ENCODE measurements at places on chromosomes 2 and 18.

- no peak for DNase-seq
Observed at GRCh38 chr2:137287913-137288639, 522.7 kb downstream of the THSD7B start.

DNA sequence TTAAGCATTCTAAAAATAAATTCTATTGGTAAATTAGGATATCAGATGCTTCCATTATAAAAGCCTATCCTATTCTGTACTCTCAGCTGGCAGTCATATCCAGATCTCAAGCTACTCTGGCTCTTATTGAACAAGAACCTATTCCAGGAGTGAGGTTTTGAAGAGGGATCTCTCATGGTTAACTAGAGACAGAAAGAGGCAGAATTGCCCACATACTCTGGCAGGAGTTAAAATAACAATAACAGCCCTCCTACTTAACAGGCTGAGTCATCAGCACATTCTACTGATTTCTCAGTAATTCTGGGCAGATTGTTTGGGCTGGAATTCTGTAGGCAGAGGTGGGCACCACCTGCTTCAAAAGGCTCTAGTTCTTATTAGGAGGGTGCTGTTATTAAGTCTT, 142.0 kb upstream of the UNC80 start:
- DNase-seq = no peak

GRCh38 chr2:85787282-85787980, 33.6 kb downstream of the ATOH8 start:
- no peak for DNase-seq

GRCh38 chr2:215880970-215881369, 132.4 kb downstream of the MREG start:
- no peak for DNase-seq

DNA sequence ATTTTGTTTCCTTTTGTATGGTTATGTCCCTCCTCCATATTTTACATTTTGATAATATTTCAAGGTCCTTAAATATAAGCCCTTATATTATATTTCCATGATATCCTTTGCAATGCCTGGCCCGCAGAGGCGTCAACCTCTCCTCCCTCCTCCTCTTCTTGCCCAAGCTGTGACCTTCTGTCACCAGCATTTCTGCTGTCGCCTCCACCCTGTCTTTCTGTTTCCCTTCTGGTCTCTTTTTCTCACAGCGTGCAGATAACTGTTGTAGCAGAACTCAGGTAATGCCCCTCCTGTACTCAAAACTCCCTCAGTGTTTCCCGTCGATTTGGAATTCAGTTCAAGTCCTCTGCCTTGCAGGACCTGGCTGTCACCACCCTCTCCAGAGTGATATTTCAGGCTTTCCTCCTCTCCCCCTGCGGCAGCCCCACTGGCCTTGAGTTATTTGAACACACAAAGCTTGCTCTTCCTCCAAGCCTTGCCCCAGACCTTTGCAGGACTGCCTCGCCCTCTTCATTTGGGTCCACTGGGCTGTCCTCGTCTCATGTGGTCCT, 709.3 kb downstream of the DCDC2C start:
- no peak for DNase-seq

Data from activated CD8-positive, alpha-beta memory T cell treated with anti-CD3 and anti-CD28 coated beads for 1 hour (primary cell).